ENCODE measurements at places on chromosomes 7 and 10.
A peak's percentile ranks its signal among the peaks of the same experiment; 100 is the strongest.

DNA sequence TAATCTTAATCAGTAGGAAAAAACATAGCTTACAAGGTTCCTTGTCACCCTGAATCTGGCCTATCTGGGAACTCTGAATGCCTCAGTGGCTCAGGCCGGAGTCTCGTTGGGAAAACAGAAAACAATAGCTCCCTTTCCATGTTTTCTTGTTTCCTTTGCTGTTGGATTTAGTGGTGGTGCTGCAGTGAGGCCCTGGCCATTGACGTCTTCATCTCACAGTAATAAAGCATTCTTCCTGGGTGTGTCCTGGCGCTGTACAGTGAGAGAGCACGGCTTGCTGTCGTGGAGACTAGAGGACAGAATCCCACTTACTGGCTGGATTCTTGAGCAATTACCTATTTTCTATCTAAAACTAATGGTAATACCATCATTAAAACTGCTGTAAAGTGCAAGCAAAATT is 1.3 kb upstream of the SPOCK2 start:
- DNase-seq = no peak

DNA sequence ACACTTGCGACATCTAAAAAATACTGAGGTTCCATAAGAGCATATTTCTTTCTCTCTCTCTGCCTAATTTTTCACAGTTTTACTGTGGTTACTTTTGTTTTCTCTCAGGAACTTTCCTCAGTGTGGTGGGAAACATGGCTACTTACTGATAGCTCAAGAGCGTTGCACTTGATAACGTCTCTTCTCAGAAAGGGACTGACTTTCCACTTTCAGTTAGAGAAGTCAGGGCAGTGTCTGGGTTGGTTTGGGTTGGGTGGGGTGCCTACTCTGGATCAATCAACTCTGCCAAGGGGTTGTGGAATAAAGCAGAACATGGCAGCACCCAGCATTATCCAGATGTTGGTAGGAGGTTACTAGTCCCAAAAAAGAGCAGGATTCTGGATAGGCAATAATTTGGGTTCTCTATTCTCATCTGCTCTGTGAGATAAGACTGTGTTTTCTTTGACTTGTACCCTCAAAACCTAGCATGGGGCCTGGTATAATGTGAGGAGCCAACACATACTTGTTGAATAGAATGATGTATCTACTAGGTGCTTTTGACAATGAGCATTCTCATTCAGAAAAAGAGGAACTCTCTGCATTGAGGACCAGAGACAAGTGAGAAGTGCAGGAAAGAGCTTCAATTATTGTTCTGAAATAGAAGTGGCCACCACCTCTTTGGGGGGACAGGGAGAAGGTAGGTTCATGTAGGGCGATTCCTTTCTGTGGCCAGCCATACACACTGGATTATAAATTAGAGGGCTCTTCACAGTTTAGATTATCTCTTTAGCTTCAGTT is 315.7 kb downstream of the REEP3 start:
- DNase-seq = peak; percentile 21

DNA sequence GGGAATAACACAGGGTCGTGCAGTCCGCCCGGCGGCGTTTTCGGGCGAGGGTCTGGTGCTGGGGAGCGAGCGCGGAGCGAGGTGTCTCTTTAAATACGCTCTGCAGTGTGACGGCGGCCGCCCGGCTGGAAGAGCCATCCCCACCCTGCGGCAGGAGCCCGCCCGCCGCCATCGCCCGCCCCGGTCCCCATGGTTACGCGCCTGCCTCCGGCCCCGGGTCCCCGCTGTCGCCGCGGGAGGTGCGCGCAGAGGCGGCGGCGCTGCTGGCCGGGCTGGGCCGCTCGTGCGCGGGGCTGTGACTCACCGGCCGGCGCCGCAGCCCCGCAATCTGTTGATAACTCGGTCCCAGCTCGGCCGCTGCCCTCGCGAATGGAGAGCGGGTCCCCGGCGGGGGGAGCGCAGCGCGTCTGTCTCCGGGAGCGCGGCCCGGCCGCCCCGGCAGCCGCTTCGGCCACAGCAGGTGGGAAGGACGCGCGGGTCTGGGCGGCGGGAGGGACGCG is at the start of gene ADGRA1:
Gene ADGRA1 (plus strand): TSS at position 246 of the 500 bp plus-strand sequence. CDS start 986 bp downstream, outside the sequence.
- no peak for DNase-seq

- no peak for DNase-seq
Measured at GRCh38 chr7:158255156-158255555, 332.5 kb downstream of the PTPRN2 start.

GRCh38 chr7:18667466-18667865 is 171.9 kb downstream of the HDAC9 start:
- no peak for DNase-seq

DNA sequence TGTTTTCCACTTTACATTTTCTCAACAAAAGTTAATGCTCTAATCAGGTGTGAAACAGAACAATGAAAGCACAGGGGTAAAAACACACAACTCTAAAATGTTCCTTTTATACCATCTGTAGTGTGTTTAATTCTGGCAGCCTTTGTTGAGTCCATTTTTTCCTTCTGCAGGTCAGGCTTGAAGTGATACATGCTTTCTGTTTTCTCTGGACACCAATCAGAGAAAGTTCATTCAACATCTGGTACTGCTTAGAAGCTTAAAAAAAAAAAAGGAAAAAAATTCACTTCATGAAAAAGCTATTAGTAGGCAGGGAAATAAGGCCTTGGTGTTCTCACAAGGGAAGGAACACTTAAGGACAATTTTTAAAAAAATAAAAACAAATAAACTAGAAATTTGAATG is 231.3 kb upstream of the RHOBTB1 start:
- DNase-seq = no peak

- peak; percentile 97 for DNase-seq
Measured at GRCh38 chr7:24778543-24779282, 21.4 kb upstream of the GSDME start.

- no peak for DNase-seq
Measured at GRCh38 chr10:17120694-17121093, 8.9 kb downstream of the CUBN start.

GRCh38 chr10:6786579-6787031 is 206.5 kb upstream of the PRKCQ start:
- DNase-seq = no peak

DNA sequence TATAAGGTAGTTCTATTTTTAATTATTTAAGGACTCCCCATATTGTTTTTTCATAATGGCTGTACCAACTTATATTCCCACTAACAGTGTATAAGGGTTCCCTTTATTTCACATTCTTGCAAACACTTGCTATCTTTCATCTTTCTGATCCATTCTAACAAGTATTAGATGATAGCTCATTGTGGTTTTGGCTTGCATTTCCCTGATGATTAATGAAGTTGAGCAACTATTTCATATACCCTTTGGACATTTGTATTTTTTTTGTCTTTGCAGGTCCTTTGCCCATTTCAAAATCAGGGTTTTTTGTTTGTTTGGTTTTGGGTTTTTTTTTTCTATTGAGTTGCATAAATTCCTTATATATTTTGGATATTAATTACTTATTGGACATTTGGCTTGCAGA is 107.2 kb downstream of the EPC1 start:
- no peak for DNase-seq

DNA sequence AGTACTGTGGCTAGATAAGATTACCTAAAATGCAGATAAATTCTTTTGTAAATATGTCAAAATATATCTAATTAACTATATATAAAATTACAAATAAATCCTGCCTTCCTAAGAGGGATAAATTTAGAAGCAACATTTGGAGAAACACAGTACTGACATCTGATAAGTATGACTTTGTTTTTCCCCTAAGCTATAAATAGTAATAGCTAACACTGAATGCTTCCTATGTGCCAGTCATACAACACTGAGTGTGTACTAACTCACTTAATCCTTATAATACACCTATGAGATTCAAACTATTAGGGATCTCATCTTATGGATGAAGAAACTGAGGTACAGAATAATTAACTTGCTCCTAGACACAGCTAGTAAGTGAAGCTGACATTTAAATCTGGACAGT is 733.4 kb downstream of the MAGI2 start:
- no peak for DNase-seq

GRCh38 chr10:17865351-17865750 is 56.2 kb downstream of the MRC1 start:
- DNase-seq = no peak

DNA sequence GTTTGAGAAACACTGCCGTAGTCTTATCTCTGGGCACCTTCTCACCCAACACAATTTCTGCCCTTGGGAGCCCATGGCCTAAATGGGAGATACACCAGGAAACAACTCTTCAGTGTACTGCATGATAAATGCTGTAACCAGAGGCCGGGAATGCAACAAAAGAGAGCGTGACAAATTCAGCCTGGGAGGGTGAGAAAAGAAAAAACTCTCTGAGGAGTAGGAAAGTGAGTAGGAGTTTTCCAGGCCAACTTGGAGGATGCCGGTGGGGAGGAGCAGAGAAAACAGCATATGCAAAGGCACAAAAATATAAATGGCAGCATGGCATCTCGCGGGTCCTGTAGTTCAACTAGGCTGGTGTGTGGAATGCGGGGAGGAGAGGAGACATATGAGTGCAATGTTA is 624.5 kb downstream of the PARD3 start:
- DNase-seq = no peak

DNA sequence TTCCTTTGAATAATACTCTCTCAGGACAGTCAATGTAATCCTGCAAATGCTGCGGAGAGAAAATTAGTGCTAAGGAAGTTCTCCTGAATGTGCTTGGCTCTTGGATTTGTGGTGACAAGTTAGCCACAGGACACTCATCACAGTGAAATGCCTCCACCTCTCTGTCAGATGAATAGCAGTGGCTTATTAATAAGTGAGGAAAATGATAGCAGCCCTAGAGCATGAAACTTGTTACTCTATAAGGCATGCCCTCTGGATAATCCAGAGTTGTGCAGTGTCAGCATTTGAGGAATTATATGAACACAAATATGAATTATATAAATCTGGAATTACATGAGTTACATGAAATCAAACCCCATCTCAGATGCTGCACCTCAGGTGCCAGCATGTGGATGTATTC is 23.5 kb upstream of the TBX20 start:
- no peak for DNase-seq

- DNase-seq = no peak
Measured at GRCh38 chr7:95758187-95758586, 14.2 kb upstream of the DYNC1I1 start.

DNA sequence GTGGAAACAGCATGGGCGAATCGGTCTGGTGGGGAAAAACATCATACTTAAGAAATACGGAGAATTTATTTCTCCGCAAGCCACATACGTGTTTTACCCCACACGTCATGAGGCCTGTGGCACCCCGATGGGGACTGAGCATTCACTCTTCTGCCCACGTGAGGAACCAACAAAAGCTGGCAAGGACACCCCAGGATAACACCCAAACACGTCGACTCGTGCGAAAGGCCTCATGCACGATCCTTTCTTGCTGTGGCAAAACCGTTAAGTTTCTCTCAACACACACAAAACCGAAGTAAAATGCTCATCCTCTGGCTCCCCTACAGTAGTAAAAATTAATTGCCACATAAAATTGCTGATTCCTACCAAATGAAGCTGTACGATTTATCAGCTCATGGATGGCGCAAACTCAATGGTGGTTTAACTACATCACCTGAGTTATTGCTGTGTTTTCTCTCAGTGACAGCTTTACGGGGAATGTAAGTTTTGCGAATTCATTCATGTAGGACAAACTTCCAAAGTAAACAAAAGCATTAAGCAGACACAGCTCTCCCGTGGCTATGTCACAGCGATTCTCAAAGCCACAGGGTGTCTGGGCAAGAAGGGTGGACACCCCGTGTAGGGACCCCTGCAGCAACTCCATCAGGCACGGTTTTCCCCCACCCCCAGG is 97.0 kb downstream of the CTBP2 start:
- no peak for DNase-seq

DNA sequence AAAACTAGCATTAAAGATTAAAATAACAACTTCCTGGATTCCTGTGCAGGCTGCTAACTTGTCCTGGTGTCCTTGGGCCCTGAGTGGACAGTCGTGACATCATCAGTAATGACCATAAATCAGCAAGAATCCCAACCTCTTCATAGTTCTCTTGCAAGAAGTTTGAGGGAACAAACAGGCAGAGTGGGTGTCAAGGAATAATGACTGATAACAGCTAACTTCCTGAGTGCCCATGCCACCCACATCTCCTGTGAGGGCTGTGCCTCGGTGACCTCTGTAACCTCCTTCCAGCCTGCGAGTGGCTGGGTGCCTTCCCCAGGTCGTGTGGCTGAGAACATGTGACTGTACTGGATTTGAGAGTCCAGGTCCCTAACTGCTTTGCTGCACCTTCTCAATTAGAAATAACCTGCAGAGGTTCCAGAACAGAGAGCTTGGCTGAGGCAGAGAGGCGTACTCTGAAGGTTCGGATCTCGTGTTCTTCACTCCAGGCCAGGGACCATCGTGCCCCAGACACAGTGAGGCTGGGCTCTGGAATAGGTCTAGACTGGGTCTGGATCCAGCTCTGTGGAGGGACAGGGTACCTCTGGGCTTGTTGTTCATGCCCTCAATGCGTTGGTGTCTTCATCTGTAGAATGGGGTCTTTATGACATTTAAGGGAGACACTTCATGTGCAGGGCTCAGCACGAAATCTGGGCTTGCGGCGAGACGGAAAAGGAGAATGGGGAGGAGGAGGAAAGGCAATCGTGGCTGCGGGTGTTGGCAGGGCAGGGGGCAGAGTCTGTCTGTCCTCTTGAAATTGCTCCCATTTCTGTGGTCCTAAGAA is 313.1 kb upstream of the ZNF32 start:
- no peak for DNase-seq

GRCh38 chr7:74020390-74020789 is 7.6 kb upstream of the ELN start:
- DNase-seq = no peak

DNA sequence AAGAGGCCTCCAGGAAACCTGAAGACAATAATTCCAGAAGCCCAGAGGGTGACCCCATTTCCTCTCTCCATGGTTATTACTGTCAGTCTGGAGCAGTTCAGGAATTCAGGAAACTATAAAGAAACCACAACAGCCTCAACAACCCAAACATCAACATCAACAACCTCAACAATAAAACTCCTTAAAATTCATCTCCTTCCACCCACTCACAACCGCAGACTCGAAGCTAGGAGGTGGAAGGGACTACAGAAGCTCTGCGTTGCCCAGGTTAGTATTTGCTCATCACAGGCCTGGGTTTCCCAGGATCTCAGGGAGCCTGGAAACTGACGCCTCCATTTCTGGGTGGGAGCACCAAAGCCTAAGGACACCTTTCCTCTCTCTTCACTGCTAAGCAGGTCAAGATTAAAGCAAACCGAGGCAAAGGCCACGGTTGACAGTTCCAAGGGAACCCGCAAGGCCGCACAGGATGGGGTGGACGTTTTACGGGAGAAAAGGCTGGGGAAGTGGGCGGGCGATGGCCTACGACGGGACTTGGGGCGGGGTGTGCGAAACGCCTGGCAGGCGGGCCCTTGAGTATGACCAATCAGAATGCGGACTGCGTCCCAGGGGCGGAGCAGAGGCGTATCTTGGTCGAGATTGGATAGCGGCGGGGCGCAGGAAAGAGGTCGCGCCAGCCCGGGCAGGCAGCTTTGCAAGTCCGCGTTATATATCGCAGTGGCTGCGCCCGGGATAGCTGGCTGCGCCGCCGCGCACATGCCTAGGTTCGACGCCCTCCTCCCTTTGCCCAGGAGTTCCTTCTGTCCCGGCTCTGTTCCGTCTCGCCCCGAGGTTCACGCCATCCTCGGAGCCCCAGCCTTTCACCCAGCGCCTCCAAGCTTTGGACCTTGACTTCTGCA is at the start of gene ELOVL3:
Gene ELOVL3 (plus strand): TSS at position 654 of the 896 bp plus-strand sequence. CDS start 250 bp downstream, outside the sequence.
- DNase-seq = peak; percentile 95
